SIG-M5 (cell line): ENCODE measurements at places on chromosomes 2 and 18.

DNA sequence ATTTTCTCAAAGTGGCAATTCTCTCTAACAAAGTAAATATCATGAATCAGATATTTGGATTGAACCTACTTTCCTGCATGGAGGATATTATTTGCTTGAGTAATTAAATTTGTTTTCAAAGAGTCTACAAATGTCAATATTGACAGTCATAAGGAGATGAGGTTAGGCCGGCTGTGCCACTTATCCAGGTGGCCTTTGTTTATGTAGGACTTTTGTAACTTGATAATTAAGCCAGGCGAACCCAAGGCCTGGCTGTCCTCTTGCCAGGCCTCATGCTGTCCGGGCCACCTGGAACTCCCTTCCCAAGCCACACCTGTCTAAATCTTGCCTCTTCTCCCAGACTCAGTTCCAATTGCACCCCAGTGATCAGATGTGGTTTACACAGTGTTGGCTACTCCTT, 255.2 kb downstream of the ACKR3 start:
- no peak for DNase-seq

- no peak for DNase-seq
Measured at GRCh38 chr18:57930476-57930875, 113.5 kb upstream of the NEDD4L start.

GRCh38 chr2:105744091-105744908, 412 bp upstream of the NCK2 start:
- no peak for DNase-seq

DNA sequence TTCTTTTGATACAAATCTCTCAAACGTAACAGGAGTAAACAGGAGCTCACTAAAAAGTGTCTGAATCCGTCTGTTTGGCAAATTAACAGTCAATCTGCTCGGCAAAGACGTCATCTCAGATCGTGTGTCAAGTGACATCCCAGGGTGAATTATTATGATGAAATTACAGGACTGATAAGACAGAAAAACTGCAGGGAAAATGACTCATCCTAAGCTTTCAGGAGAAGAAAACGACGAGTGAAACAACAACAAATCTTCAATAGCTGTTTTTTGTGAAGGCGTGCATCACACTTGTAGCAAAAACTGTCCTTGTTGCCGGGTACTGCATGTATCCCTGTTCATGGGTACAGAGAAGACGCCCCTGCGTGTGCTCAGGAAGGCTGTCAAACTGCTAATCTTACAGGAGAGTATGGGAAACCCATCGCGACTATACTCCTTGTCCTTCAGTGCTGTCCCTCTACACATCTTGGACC, 24.9 kb downstream of the EPB41L3 start:
- DNase-seq: no peak

- DNase-seq: no peak
Measured at GRCh38 chr18:3255611-3256165, 6.2 kb upstream of the MYL12B start.

DNA sequence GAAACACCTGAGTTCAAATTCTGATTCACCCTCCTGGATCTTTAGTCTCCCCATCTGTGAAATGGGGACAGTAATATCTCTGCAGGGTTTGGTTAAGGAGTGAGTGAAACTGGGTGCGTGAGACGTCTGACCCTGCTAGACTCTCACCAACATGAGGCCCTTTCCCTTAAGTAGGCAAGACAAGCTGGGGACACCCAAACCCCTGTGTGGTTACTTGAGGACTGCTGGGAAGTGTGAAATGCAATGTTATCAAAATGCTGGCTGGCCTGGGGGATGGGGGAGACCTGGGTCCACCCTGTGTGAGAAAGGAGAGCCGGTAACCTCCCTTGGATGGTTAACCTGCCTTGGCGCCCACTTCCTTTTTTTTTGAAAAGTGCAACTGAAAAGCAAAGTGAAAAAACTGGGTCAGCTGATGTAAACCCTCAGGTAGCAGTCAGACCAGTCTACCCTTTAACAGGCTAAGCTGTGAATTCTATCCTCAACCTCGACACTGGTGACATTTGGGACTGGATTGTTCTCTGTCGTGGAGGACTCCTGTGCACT, 82.3 kb downstream of the INPP5D start:
- DNase-seq: no peak

- no peak for DNase-seq
Measured at GRCh38 chr2:214630402-214631045, 179.0 kb downstream of the BARD1 start.

DNA sequence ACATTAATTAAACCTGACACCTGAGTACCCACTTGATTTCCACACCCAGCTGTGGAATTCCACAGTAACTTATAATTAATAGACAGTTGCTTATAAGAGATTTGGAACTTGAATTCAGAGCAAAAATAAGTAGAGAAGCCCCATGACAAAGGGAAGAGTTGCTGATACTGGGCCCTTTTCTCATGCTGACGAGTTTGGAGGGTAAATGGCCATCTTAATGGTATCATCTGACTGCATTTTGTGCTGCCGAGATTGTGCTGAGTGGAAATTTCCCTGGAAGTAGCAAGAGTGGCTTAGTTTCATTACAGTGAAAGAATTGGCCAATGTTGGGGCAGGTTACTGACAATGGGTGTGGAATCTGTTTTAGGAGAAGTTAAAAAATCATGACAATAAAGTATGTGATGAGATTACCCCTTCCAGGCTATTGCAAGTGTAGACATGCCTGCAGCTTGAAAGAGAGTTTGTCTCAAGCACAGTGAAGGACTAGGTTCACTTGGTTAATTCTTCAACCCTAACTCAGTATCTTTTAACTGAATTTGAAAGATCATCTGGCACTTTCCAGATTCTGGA, 49.9 kb downstream of the VSNL1 start:
- no peak for DNase-seq

- DNase-seq: no peak
Measured at GRCh38 chr2:205714058-205714776, 31.9 kb downstream of the NRP2 start.

- DNase-seq: no peak
Measured at GRCh38 chr2:49309461-49309860, 155.1 kb upstream of the FSHR start.

GRCh38 chr18:75142677-75143076, 66.3 kb downstream of the PTGR3 start:
- no peak for DNase-seq

- no peak for DNase-seq
Measured at GRCh38 chr2:201786471-201786870, 5.7 kb upstream of the ALS2 start.

DNA sequence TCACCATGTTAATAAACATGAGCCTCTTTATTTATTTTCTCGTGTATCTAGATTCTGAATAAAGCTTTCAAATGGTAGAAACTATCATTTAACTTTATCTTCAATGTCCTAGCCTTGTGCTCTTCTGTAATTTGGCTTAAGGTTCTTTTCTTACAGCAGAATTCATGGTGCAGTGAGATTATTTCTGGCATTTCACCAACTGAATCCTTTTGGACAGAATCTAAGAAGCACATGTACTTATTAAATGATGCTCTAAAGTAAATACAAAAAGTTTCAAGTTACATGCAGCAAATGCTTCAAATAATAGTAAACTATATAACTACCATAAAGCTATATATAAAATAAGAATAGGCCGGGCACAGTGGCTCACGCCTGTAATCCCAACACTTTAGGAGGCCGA, 65.9 kb downstream of the AP1S3 start:
- no peak for DNase-seq

DNA sequence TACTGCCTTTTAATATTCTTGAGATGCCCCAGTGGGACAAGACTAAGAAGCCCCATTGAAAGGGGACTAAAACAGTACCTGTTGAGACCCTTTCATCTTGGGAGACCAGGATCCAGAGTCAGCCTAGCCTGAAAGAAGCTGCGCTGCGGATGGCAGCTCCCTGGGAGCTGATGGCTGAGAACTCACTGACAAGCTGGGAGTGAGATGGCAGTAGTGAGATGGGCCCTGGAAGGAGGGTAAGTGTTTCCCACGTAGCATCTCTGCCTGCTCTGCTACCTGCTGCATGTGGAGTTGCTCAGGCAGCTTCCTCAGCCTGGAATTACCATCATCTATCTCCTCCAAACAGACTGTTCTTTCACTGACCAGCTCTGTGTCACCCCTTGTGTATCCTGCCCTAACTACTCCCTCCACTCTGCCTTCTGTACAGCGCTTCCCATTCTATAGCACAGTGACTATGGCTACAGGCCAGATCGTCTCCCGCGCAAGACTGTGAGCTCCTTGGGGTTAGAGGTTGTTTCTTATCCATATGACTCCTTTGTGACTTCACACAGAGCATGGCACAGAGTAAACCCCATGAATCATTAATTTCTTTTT, 330.4 kb downstream of the NBAS start:
- no peak for DNase-seq

DNA sequence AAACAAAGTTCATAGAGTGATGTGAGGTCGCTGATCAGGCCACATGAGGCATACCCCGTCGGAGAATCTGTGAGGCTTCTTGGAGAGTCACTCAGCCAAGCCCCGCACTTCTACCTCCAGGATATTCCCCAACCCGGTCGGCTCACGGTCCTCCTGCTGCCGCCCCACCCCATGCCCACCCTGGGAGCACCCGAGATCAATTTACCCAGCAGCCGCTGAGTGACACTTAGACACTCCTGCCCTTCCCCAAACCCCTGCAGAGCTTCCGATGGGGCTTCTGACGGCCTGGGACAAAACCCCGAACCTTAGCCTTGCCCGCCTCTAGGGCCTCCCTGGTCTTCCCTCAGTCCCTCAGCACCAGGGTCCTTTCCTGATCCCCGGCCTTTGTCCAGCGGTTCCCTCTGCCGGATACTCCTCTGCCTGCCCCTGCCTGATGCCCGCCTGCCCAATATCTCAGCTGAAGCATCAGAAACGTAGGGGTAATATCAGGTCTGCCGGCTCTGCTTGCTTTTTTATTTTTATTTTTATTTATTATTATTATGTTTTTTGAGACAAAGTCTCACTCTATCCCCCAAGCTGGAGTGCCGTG, 18.9 kb upstream of the OTOS start:
- DNase-seq: no peak

- no peak for DNase-seq
Measured at GRCh38 chr2:23291239-23291638, 93.7 kb upstream of the KLHL29 start.

DNA sequence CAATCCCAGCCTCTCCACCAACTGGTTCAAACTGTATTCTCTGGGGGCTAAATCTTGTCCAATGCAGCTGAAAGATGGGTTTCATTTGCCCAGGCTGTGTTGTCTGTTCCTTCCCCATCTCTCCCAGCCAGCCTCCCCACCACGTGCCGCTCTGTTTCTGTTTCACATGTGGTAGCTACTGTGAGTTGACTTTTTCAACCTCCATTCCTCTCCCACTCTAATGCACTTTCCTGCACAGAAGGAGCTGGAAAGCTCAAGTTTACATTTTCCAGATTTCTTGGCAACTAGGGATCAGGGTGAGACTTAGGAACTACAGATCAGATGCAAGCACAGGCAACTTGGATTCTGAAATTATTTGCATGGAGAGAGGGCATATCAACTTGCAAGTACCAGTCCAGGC, 19.0 kb upstream of the NPAS2 start:
- no peak for DNase-seq

DNA sequence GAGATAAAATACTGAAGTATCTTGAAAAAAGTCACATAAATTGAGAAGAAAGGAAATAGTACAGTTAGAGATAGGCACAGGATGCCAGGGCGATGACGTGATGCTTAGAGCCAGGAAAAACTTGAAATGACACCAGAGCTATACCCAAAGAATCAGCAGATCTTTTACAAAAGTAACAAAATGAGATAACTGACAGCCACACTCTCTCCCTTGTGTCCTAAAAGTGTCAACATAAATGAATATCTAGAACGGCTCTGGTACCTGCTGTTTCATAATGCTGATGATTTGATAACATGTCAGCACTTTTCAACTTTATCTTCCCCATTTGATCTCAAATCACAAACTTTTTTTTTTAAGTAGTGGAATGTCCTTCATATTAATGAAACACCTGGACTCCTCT, 45.6 kb upstream of the ZC3H15 start:
- DNase-seq: no peak

DNA sequence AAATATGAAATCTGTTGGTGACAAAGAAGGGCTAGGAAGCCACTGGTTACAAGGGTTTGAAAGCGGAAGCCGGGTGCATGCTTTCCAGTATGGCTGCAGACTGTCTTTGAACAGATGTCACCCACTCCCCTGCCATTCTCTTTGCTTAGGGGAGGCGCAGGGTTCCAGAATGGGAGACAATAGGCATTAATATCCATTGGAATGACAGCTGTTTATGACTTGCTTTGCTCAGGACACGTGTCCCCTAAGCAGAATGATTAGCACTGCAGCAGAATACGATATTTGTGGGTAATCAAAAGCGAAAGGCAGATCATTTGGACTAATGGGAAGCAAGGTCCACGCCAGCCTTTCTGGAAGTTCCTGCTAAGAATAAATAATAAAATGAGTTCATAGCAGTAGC, 25.8 kb upstream of the NRP2 start:
- DNase-seq: no peak

GRCh38 chr2:86218124-86218523, 18.9 kb downstream of the MRPL35 start:
- no peak for DNase-seq

DNA sequence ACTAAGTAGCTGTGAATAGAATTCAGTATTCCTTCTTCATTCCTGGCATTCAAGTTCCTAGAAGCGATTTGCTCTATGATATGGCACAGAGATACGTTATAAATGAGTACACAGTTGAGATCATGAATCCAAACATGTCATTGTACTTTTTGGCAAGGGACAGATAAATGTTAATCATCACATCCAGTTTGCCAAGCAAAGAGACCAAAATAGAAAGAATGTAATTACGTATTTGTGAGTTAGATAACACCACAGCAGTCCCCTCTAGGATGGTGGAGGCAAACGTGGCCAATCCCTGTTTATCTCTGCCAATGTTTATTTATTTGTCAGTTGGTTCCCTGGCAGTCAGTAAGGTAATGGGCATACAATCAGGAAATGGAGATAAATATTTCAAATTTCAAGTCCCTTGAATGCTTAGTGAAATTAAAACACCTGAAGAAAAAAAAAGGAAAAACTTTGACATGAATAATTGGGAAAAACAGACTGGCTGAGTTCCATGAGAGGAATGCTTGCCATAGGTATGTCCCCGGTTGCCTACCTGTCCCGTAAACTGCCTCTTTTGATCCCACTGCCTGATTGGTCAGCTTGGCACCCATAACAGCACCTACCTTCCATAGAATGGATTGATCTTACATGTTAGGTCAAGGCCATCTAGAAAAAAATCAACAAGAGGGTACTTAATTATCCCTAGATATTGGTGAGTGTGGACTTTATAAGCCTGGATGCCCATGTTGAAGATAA, 451.1 kb upstream of the NETO1 start:
- no peak for DNase-seq

- no peak for DNase-seq
Measured at GRCh38 chr18:25935356-25935755, 155.1 kb downstream of the SS18 start.

DNA sequence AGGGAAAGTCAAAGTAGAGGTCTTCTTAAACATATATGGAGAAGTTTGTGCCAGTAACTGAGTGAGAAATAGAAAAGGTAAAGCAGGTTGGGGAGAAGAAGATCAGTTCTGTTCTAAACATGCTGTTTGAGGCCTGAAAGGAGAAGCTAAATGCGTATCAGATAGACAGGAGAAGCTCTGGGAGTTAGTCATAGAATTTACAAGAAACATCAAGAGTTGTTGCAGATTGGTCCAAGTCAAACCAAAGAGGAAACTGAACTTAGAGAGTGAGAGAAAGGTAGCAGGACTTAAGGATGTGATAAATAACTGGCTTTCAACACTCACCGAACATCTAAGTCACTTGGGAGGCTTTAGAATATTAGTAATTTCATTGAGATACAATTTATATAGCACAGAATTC, 29.2 kb upstream of the CERS6 start:
- DNase-seq: no peak
